ENCODE measurements at places on chromosomes 5 and 9. TPM values are rescaled to one million over a fixed set of nuclear protein-coding genes. Genes with fewer than 3 reads are reported as not detected.

DNA sequence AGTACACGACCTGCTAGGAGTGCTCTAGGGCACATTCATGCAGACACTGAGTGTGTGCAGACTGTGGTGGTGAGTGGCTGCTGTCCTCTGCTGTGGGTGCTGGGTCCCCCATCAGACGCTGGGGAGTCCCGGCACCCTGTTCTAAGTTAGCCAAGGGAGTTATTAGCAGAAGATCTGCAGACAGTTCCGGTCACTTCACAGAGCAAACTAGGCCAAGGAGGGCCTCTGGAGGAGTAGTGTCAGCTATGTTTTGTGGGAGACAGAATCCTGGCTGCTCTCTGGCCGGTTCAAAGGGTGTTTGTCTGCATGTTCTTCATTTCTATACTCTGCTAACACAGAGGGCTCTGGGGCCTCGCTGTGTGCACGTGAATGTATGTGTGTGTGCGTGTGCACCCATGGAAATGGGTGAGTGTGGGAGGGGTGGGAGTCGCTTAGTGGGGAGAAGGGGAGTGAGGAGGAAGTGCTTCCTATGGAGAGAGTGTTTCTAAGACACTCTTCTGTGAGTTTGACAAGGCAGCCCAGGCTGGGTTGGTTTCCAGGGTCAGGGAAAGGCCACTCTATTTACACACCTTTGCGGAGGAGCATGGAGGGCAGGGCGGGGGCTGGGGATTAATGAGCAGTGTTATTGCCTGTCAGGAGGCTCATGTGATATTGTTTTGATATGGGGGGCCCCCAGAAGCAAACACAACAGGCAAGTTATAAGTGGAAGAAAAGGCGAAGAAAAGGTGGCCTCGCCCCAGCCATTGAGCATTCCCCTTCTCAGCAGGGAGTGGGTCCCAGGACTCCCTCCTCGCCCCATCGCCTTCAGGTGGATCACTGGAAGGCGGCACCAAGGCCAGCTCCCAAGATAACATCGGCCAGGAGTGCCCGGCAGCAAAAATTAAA is 68.9 kb downstream of the MACROH2A1 start:
- no peak overlapping the region for H3K4me3 ChIP-seq
- H3K27ac ChIP-seq, result no peak overlapping the region
- no peaks in the 10 kb centered on the region for H3K27me3 ChIP-seq
- no peak for DNase-seq

DNA sequence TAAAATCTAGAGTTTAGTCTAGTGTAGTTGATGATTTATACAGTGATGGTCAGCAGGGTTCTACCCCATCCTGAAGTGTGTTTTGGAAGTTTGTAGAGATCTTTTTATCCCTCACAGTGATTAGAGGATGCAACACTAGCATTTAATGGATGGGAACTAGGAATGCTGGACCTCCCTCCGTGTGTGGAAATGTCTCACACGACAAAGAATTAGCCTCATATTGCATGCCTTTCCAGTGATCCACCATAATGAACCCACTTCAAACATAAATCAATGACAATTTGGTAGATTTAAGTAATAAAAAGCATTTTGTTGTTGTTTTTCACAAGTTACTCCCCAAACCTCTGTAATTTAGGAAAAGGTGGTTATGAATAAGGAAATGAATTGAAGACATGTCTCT is 82.5 kb upstream of the LMNB1 start:
- no peak overlapping the region for H3K4me3 ChIP-seq
- no peaks in the 10 kb centered on the region for H3K27me3 ChIP-seq
- H3K4me1 ChIP-seq, result no peaks in the 10 kb centered on the region
- no peaks in the 10 kb centered on the region for H3K36me3 ChIP-seq
- H3K27ac ChIP-seq, result no peak overlapping the region

GRCh38 chr5:146015001-146015400 is 78.6 kb downstream of the SH3RF2 start:
- no peak overlapping the region for H3K4me3 ChIP-seq
- no peaks in the 10 kb centered on the region for H3K36me3 ChIP-seq
- H3K27me3 ChIP-seq, result no peaks in the 10 kb centered on the region

Gene MFAP3
- total RNA-seq, result 64.1 TPM

GRCh38 chr9:114384836-114385396 is 2.9 kb downstream of the AKNA start:
- H3K27ac ChIP-seq, result peak overlapping the region; percentile 98
- DNase-seq, result no peak
- no peaks in the 10 kb centered on the region for H3K36me3 ChIP-seq
- no peaks in the 10 kb centered on the region for H3K27me3 ChIP-seq

Gene SLC6A19
- total RNA-seq, result not detected

GRCh38 chr5:81783401-81783800 is 32.5 kb upstream of the SSBP2 start:
- H3K36me3 ChIP-seq, result no peaks in the 10 kb centered on the region
- no peaks in the 10 kb centered on the region for H3K27me3 ChIP-seq
- peaks cover 10% of the 10 kb centered on the region for H3K4me1 ChIP-seq
- no peak for DNase-seq
- no peak overlapping the region for H3K4me3 ChIP-seq

Gene SLC6A7
- not detected for total RNA-seq

Gene SNX30
- 9.6 TPM for total RNA-seq

Gene HMGCS1
- total RNA-seq, result 3.8 TPM

DNA sequence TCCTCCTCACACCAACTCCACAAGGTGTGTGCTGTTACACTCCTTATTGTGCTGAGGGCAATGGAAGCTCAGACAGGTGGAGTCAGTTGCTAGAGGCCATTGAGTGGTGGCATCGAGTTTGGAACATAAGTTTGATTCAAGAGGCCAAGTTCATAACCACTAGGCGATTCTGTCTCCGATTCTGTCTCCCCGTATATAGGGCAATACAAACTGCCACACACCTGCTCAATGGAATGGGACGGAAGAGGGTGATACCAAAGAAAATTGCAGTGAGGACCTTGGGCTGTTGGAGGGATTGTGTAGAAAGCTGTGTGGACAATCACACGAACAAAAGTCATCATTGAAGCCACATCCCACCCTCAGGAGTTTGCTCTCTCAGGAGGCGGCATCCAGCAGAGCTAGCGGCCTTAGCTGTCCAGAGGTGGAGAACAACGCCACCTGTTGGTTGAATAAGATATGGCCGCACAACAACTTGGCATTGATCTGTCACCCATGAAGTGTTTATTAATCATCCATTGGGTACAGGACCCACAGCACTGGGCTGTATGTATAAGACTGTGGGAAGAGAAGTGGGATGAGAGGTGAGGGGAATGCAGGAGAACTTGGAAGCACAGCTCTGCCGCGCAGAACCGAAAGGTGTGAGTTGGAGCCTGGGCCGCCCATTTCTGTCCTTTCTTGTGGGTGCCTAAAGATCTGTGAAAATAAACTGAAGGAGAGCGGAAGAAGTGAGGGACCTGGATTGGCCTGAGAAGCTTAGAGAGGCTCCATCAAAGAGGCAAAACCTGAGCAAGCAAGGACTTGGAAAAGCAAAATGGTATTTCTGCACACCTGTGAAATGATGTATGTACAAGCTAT is 16.1 kb upstream of the NEUROG1 start:
- peak; percentile 45 for DNase-seq
- no peaks in the 10 kb centered on the region for H3K36me3 ChIP-seq
- H3K27me3 ChIP-seq, result no peaks in the 10 kb centered on the region
- no peak overlapping the region for H3K4me3 ChIP-seq

DNA sequence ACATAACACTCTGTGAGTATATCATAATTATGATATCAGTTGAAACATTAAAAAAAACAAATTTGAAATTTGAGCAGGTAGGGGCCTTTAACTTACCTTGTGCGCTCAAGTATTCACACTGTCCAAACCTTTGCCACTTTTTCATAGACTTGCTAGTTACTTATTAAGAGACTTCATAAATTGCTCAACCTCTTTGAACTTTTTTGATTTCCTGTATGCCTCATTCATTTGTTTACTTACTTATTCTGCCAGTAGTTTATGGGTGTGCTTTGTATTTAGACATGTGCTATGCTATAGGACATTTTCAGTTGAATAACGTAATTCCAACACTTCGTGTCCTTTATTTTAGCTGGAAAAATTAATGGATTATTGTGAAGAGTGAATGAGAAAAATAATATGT is 204.8 kb downstream of the HCN1 start:
- no peak for DNase-seq
- H3K36me3 ChIP-seq, result no peaks in the 10 kb centered on the region
- no peak overlapping the region for H3K4me3 ChIP-seq

DNA sequence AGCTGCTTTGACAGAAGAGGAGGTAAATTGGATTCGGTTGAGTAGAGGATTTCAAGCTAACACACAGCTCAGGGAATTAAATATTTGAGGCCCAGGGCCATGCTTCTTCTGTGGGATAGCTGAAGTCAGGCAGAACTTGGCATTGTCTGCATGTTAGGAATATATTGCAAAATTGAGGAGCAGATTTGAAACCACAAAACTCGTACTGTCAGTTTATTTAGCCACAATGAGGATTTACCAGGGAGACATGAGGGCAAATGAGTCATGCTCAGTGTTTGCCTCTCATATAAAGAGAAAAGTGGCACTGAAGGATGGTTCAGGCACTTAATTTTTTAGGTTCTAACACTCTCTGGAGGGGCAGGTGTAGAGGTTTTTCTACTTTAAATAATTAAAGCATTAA is 83.0 kb upstream of the PRLR start:
- H3K27ac ChIP-seq, result no peak overlapping the region
- H3K4me1 ChIP-seq, result peaks cover 6% of the 10 kb centered on the region
- no peaks in the 10 kb centered on the region for H3K36me3 ChIP-seq
- no peak for DNase-seq

DNA sequence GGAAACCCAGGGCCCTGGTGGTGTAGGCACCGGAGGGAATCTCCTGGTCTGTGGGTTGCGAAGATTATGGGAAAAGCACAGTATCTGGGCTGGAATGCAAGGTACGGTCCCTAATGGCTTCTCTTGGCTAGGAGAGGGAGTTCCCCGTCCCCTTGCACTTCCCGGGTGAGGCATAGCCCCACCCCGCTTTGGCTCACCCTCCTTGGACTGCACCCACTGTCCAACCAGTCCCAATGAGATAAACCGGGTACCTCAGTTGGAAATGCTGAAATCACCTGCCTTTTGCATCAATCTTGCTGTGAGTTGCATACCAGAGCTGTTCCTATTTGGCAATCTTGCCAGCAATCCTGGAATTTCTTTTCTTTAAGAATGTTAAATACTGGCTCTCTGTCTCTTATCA is 1429.1 kb downstream of the MAT2B start:
- no peak overlapping the region for H3K27ac ChIP-seq
- H3K36me3 ChIP-seq, result no peaks in the 10 kb centered on the region
- no peaks in the 10 kb centered on the region for H3K27me3 ChIP-seq

GRCh38 chr5:143509758-143510221 is 106.3 kb upstream of the NR3C1 start:
- H3K27me3 ChIP-seq, result no peaks in the 10 kb centered on the region
- H3K27ac ChIP-seq, result no peak overlapping the region

Gene PCDHB6
- total RNA-seq, result 2.3 TPM

DNA sequence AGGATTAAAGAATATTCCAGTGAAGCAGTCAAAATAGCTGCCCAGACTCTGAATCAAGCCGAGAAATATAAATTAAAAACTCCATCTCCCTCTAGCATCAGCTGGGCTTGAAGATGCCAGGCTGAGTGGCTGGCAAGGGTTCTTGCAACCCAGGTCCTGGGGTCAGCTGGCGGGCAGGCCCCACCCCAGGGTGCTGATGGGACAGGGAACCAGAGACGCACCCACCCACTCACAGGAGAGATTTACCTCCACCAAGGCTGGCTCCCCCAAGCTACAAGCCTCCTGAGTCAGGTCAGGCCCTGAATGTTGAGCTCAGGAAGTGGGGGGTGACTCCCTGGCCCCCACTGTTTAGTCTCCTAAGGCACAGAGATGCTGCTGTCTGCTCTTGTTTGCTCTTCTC is 83.9 kb upstream of the HSPA9 start:
- H3K4me1 ChIP-seq, result no peaks in the 10 kb centered on the region
- no peak overlapping the region for H3K4me3 ChIP-seq
- no peak overlapping the region for H3K27ac ChIP-seq
- H3K36me3 ChIP-seq, result no peaks in the 10 kb centered on the region

Gene BHMT2
- 5.3 TPM for total RNA-seq

- no peak for DNase-seq
- no peaks in the 10 kb centered on the region for H3K36me3 ChIP-seq
- H3K27ac ChIP-seq, result no peak overlapping the region
- no peaks in the 10 kb centered on the region for H3K4me1 ChIP-seq
- no peaks in the 10 kb centered on the region for H3K27me3 ChIP-seq
Measured at GRCh38 chr5:66850354-66851075, 254.3 kb downstream of the MAST4 start.

DNA sequence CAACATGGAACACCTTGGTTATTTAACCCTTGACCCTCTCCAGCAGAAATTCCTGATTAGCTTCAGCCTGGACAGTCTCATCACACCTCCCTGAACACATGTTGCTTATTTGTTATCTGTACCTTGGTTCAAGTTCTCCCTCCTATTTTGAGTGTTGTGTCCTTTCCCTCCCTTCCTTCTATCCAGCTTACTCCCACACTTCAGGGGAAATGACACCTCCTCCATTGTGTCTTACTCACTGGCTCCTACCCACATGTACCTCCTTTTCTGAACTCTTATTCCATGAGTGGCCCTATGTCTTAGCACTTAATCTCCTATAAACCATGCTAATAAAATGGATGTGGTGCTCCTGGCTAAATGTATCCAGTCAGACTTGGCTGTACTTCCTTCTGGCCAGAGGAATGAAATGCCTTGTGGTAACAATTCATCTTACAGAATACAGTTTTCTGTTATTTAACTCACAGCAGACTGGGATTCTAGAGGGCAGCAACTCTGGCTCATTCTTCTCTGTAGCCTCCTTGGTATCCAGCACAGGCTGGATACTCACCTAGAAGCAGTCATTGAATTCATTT is 11.2 kb downstream of the LIX1 start:
- no peak for DNase-seq
- H3K36me3 ChIP-seq, result no peaks in the 10 kb centered on the region
- H3K4me1 ChIP-seq, result no peaks in the 10 kb centered on the region
- no peak overlapping the region for H3K4me3 ChIP-seq
- no peaks in the 10 kb centered on the region for H3K27me3 ChIP-seq
- no peak overlapping the region for H3K27ac ChIP-seq

DNA sequence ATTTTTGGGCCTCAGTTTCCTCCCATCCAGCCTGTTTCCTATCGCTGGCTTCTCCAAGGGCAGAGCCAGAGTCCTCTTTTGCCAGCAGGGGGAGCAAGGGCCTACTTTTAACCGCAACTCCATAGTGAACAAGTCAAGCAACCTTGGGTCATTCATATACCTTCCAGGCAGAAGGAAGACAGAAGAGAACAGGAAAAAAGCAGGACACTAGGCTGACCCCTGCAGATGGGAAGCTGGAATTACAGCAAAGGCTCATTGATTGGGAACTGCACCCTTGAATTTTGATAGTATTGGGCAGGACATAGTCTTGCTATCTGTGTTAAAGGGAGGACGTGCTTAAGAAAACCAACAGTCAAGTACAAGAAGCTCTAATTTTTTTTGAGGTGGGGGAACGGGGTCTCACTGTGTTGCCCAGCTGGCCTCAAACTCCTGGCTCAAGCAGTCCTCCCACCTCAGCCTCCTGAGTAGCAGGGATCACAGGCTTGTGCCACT is 30.1 kb downstream of the QRFP start:
- peak; percentile 60 for DNase-seq
- H3K4me3 ChIP-seq, result no peak overlapping the region
- no peaks in the 10 kb centered on the region for H3K36me3 ChIP-seq
- H3K27me3 ChIP-seq, result no peaks in the 10 kb centered on the region
- peak overlapping the region; percentile 9 for H3K27ac ChIP-seq

- no peaks in the 10 kb centered on the region for H3K27me3 ChIP-seq
- H3K36me3 ChIP-seq, result no peaks in the 10 kb centered on the region
- no peak for DNase-seq
- H3K4me3 ChIP-seq, result no peak overlapping the region
- H3K4me1 ChIP-seq, result no peaks in the 10 kb centered on the region
Measured at GRCh38 chr9:116574027-116574679, 113.0 kb upstream of the TRIM32 start.

Gene ARHGAP26
- 33.8 TPM for total RNA-seq
